ENCODE measurements at places on chromosomes 5 and 9.

DNA sequence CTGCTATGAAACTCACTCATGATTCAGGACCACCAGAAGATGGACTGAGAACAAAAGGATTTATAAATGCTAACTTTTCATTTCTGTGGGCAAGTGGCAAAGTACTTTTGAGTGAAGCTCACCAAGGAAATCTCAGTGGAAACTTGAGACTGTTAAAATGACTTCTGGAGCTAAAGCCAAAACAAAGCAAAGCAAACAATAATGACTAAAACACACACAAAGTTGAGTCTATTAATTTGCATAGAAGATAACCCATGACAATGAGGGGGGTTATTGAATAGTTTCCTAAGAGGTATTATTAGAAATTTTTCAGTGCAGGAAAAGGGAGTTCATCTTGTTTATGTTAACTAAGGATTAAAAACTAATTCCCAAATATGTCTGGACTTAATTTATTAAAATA is 612.8 kb upstream of the FAM174A start:
- DNase-seq, result no peak

GRCh38 chr5:102554728-102555127 is 55.9 kb upstream of the SLCO6A1 start:
- no peak for DNase-seq

- no peak for DNase-seq
Observed at GRCh38 chr5:76397200-76397599, 5.9 kb upstream of the IQGAP2 start.

DNA sequence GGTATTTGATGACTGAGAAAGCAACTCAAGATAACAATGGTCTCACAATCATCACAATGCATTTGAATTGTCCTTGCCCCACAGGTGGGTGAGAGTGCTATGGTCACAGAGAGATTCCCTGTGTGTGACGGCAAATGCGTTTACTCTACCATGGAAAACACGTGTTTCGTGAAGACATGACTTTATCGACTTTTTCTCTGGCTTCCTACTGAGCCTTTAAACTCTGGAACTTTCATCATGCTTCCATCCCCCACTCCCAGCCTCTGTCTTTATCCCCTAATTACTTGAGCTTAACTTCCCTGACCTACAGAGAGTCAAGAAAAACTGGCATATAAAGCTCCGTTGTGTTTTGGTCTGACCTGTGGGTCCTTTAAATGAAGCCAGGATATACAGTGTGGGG is 414.1 kb upstream of the CLINT1 start:
- DNase-seq, result no peak

DNA sequence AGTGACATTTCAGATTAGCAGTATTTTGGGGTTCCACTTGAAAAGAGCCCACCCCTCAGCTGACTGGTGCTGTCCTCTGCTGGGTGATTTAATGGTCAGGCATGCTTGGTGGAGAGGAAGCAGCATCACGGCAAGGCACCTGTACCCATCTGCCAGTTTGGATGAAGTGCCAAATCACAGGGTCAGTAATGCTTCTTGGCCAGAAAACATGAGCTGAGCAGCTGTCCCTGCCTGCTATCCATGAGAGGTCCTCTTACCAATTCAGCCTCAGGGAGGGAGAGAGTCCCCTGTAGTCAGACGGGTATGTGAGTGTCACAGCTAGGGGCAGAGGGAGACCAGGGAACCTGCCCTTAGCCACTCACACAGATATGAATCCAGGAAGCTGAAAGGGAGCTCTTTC is 137.9 kb downstream of the SEC61B start:
- DNase-seq, result no peak

DNA sequence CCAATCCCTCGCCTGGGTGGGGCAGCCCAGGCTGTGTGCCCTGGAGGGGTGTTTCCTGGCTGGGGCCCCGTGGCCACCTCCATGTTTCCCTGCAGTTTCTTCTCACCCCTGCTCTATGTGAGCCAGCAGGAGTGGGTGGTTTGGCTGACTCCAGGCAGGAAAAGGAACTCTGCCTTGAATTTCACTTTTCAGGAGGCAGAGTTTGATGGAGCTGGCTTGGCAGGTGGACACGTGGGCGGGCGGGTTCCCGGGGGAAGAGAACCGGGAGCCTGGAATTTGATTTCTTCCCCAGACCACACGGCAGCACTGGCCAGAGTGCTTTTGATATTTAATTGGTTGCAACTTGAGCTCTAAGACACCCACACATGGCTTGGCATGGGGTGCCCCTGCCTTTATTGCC is 119.8 kb upstream of the PANK3 start:
- no peak for DNase-seq

GRCh38 chr5:66306105-66306843 is 162.2 kb downstream of the SREK1 start:
- DNase-seq, result peak; percentile 5

GRCh38 chr5:146399481-146399880 is 47.7 kb upstream of the TCERG1 start:
- DNase-seq, result peak; percentile 61

DNA sequence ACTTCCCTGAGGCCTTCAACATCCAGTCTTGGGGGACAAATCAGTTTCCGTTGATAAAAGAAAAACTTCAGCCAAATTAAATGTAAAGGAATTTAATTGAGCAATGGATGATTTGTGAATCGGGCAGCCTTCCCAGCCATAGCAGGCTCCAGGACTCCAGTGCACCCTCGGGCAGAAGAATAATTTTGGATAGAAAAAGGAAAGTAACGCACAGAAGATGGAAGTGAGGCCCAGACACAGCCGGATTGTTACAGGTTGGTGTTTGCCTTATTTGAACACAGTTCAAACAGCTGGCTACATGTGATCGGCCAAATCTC is 19.1 kb downstream of the MRPL36 start:
- DNase-seq, result no peak

DNA sequence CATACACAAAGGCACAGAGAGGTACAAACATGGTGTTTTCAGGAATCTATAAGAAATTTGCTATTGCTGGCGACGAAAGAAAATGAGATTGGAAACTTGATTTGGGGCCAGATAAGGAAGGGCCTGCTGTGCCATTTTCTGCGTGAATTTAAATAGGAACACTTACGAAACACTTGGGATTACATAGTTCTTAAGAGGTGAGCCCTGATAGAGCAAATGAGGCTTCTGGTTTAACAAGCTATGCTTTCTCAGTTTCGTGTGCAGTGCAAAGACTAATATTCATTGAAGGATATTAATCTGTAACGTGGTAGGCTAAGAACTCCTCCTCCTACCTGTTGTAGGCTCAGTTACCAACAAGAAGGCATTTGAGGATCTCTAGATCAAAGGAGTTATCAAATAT is 93.1 kb downstream of the CDK5RAP2 start:
- no peak for DNase-seq

GRCh38 chr5:42991404-42992087 is 48.6 kb downstream of the ANXA2R start:
- DNase-seq, result no peak

GRCh38 chr9:19104515-19105282 is 2.0 kb upstream of the HAUS6 start:
- DNase-seq, result no peak

DNA sequence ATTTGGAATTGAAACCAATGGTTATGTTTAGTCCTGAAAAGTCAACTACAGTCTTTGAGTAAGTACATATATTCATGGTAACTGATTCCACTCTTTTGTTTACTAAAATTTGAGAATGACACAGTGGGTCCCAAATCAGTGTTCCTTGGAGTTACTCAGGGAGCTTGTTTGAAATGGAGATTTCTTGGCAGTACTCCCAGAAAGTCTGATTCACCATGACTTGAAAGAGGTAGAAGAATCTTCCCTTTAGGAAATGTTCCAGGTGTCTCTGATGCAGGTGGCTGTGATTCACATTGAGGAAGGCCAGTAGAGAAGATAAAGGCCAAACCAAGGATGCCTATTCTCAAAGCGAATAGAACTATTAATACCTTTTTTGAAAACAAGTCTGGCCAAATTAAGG is 1078.3 kb downstream of the CDH12 start:
- no peak for DNase-seq

GRCh38 chr5:127926974-127927373 is 156.6 kb upstream of the SLC12A2 start:
- no peak for DNase-seq

GRCh38 chr5:8247049-8247899 is 378.3 kb downstream of the MTRR start:
- DNase-seq, result no peak

DNA sequence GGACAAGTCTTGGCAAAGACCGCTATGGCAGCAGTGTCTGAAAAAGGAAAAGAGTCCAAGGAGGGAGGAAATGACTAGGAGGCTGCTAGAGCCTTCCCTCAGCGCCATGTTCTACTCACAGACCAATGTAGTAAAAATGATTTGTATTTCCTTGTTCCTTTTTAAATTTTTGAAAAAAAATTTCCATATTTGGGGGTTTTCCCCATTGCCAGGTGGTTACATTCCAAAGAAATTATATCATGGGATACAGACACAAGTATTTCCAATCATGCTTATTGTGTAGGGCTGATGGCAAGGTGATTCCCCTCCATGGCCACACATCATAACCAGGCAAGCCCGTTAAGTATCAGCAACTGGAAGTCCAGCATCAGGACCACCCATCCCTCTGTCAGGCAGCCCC is 138.2 kb downstream of the PIP5K1B start:
- no peak for DNase-seq

GRCh38 chr5:123717139-123717538 is 205.2 kb downstream of the CSNK1G3 start:
- DNase-seq, result no peak

All from HL-60 (cell line).